Activated CD4-positive, alpha-beta T cell treated with anti-CD3 and anti-CD28 coated beads, Interleukin-2, amount 50 U/mL, for 1 hour (primary cell): ENCODE measurements at places on chromosomes 7 and 10.

DNA sequence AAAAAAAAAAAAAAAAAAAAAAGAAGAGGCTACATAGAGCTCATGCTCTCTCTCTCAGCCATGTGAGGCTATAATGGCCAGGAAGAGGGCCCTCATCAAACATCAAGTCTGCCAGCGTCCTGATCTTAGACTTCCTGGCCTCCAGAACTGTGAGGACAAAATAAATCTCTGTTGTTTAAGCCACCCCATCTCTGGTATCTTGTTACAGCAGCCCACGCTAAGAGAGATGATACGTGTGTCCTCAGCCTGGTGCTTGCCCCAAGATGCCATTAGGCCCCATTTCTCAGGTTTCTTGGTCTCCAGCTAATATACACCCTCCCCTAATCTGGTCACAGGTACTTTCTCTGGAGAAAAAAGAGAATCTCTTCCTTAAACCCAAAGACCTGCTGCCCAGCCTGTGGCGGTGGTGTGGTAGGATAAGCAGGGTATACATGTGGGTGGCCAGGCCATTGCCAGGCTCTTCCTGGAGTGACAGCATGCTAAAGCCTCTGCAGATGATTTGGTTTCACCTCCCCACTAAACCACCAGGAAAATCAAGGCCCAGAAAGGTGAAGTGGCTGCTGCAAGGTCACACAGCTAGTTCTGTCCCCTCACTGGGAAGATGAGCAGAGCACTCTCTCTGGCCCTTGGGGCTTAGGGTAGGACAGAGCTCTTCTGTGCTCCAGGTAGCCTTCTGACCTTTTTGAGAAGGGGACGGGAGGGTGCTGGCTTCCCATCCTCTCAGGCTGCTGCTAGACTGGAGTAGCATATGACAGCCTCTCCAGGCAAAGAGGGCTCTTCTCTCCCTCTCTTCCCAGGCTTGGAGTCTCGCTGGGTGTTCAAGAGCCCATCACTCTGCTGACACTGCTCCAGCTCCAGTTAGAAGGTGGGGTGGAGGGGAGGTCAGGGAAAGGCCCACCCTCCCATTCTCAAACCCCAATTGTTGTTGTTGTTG, 5.2 kb downstream of the SPOCK2 start:
- DNase-seq = no peak

- no peak for DNase-seq
These were observed 15.8 kb downstream of the C10orf71 start for GRCh38 chr10:49314806-49315205.

- DNase-seq = no peak
These were observed 12.2 kb downstream of the PDZD8 start for GRCh38 chr10:117363028-117363427.

- no peak for DNase-seq
These were observed 202.0 kb downstream of the CUX1 start for GRCh38 chr7:102019461-102019860.

DNA sequence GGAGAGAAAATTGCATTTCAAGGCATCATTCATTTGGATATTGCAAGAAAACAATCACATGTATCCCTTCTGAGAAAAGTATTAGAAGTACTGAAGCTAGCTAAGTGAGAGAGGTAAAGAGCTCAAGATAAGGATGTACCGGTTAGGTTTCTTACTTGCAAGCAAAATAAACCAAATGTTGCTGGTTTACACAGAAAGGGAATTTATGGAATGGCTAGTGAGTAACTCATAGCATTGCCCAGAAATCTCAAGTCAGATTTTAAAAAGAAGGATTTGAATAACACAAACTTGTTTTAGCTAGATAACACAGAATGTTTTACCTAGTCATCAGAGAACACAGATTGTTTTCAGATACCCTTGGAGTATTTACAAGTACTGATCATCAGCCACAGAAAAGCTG, 30.6 kb downstream of the KLHL7 start:
- DNase-seq = no peak

- DNase-seq = no peak
These were observed 11.2 kb downstream of the AVL9 start for GRCh38 chr7:32506266-32507054.

- no peak for DNase-seq
These were observed 199.5 kb downstream of the LRRN3 start for GRCh38 chr7:111290419-111290818.

GRCh38 chr7:75630549-75630948, 108.2 kb downstream of the HIP1 start:
- no peak for DNase-seq

GRCh38 chr7:122702872-122703510, at the start of gene RNF148:
TSS of gene RNF148 (minus strand) at chr7:122702922. CDS start at chr7:122702750, 172 bp downstream.
- DNase-seq = no peak

GRCh38 chr7:155763122-155763521, 49.1 kb downstream of the SHH start:
- no peak for DNase-seq

DNA sequence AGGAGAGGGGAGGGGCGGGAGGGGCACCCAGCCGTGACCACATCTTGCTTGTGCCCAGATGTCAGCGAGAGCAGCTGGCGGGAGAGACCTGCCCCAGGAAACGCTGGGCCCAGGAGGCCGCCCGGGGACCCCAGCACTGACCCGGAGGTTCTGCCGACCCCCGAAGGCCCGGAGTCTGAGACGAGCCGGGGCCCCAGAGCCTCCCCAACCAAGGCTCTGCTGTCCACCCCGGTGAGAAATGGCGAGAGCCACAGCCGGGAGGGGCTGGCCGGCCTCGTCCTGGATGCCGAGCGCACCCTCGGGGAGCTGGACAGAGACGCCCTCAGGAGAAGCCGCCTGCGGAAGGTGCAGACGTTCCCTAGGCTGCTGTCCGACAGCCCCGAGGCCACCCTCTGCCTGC, 25.9 kb downstream of the KNDC1 start:
- DNase-seq = no peak

DNA sequence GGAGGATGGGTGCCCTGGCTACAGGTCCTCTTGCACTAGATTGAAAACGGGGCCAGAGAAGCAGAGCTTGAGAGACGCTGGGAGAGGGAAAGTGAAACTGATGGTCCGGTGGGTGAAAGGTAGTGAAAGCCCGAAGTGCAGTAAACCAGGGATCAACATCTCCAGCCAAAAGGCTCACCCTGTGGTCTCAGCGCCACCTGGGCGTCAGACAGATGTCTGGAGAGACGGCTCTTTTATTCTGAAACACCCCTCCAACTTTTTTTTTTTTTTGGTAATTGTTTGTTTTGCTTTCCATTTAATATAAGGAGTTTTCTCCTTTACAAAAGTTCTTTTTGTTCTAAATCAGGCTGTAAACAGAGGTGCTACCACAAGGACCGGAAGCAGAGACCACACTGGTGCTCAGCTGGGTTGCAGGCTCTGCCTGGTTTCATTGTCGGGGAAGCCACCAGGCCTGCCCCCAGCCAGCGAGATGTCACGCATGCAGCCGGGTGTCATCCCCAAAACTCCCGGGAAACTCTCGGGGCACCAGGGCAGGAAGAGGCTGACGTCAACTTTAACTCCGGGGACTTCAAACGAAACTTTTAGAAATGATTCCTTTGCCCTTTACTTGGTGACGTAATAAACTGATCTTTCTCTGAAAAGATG, 11.2 kb downstream of the IL2RA start:
- DNase-seq = peak; percentile 83

GRCh38 chr10:131736321-131736980, 164.4 kb upstream of the PPP2R2D start:
- no peak for DNase-seq

GRCh38 chr10:132011024-132011423, 29.3 kb upstream of the BNIP3 start:
- DNase-seq = no peak

GRCh38 chr10:124654686-124655085, 89.5 kb downstream of the FAM53B start:
- DNase-seq = no peak

DNA sequence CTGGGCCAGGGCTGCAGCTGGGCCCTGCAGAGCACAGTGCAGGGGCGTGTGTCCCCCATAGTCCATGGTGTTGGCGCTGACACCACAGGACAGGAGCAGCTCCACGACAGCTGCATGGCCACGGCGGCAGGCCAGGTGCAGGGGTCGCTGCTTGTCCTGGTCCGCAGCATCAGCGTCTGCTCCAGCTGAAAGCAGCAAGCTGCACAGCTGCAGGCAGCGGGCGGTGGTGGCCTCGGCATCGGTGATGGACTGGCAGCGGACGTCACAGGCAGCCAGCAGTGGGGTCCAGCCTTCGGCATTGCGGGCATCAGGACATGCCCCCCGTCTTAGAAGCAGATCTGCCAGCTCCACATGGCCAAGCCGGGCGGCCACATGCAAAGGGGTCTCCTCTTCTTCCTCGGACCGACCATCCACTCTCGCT, 6.0 kb downstream of the ASB10 start:
- DNase-seq = no peak

DNA sequence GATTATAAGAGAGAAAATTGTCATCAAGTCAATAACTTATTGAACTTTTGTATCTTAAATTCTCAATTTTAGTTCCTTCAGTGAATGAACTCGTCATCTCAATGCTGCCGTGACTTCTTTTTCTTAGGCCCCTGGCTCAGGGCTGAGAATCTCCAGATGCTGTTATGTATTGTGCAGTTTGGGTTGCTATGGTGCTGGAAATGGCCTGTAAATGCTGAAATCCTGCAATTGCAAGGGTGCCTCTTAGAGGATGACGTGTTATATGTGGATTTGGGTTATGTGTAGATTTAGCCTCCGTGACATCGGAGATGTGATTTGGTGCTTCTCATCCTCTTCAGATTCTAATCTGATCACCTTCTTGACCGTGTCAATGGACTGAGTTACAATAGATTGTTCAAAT, 55.7 kb upstream of the ZRANB1 start:
- no peak for DNase-seq

DNA sequence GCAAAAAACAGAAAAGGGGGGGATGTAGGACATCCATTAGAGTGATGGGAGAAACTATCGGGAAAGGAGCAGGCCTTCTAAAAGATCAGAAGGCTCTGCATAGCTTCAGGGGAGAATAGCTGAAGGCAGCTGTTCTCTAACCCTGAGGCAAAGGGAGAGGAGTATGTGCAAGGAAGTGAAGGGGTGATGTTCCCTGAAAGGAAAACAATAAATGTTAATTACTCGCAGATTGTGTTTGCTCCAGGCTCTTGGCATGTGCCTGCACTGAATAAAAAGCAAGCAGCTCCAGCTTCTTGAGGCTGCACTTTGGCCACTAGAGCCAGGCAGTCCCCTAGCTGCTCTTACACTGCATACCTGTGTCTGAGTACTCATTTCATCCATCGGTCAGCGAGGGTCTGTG, 14.4 kb upstream of the STARD3NL start:
- no peak for DNase-seq

DNA sequence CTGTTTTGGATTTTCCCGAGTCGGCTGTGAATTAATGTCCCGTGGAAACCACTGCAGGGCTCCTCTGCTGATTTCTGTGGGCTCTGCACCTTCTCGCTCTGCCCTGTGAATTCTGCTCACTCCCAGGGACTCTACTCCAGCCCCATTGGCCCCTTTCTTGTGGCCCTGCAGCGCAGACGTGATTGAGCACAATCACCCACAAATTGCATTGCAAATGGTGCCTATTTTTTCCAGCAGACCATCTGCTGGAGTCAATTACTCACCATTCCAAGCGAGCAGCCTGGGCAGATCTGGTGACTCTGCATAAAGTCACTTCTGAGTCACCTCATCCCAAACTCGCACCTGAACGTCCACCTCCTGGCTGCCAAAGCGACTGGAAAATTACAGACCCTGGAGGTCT, 235.8 kb downstream of the PAXIP1 start:
- no peak for DNase-seq

DNA sequence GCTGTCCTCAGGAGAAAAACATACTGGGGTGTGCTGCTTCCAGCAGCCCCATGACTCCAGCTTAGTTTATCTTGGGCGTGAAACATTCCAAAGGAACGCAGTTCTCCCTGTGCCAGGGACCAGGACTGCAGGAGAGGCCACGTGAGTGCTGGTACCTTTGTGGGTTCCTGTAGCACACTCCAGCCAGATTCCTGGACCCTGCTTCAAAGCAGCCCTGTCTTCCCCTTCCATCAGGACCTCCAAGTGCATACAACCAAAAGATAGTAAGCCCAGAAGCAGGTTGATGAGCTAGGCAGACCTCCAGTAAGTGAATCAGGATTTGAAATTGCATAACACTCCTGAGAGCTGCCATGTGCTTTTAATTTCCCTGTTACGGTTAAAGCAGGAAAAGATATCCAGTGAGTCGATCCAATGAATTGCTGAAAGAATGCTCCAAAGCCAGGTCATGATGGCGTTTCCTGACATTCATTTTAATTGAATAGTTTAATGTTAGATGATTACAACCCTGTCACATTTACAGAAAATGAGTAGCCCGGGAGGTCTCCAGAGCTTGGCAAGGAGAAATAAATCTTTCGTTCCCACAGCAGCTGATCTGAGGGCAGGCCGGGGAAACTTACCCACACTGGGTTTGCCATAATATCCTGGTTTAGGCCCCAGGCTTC, 38.9 kb upstream of the CPXM2 start:
- DNase-seq = no peak

- no peak for DNase-seq
These were observed 241.2 kb downstream of the CCDC7 start for GRCh38 chr10:32687116-32687515.

- DNase-seq = no peak
These were observed 29.4 kb downstream of the ZRANB1 start for GRCh38 chr10:124971276-124971675.

- DNase-seq = no peak
These were observed 231.6 kb upstream of the IGFBP3 start for GRCh38 chr7:46152696-46153095.

DNA sequence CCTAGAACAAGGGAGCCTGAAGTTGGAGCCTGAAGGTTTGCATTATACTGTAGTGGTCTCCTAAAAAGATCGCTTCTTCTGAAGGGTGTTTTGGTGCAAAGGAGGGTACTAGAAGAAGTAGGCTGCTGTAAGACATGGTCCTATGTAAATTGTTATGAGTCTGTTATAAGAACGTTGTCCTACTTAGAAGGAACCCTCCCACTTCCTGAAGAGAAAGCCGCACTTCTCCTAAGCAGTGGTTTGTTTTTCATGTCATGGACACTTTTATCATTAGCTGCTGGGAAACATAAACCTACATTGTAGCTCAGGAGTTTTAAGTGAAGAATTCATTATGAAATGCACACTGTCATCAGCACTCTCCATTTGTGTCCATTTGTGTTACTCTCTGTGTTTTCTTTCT, 129.1 kb upstream of the ITGB1 start:
- no peak for DNase-seq

DNA sequence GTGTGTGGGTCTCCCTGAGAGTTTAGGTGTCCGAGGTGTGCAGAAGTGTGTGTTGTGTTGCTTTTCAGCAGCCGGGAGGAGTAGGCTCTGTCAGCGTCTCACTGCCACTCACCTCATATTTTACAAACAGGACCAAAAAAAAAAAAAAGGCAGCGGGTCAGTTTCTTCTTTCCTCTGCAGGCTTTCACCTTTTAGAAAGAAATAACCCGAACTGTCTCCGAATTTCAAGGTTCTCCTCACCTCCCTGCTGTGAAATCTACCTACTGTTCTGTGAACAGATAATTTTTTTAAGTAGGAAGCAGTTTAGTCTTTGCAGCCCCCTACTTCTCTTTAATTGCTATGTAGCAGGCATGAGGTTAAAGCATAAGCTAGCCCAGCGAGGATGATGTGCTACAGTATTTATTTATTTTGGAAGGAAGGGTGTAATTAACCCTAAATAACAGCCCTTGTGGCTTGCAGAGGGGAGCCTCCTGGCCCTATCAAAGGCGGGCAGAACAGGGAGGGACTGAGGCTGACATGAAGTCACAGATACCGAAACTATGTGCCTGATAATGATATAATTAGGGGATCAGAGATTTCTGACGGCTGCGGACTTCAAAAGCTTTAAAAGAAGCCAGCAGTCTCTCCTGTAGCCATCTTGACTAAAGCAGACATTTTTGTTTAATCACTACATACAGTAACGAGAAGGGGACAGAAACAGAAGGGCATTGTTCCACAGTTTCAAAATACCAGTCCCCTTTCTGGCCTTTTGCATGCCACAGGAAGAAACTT, 1.6 kb downstream of the BAMBI start:
- DNase-seq = no peak

GRCh38 chr7:87001214-87001613, 58.2 kb downstream of the ELAPOR2 start:
- DNase-seq = no peak
